Caco-2 (cell line): ENCODE measurements at places on chromosomes 1 and 21. TPM values are rescaled to one million over a fixed set of nuclear protein-coding genes. Genes with fewer than 3 reads are reported as not detected.

- H3K27ac ChIP-seq, result no peak overlapping the region
- peaks cover 24% of the 10 kb centered on the region for H3K4me1 ChIP-seq
- no peak overlapping the region for H3K4me3 ChIP-seq
- peak; percentile 68 for DNase-seq
- H3K27me3 ChIP-seq, result no peaks in the 10 kb centered on the region
- no peaks in the 10 kb centered on the region for H3K36me3 ChIP-seq
These were observed 105.6 kb upstream of the USH2A start for GRCh38 chr1:216528816-216529215.

DNA sequence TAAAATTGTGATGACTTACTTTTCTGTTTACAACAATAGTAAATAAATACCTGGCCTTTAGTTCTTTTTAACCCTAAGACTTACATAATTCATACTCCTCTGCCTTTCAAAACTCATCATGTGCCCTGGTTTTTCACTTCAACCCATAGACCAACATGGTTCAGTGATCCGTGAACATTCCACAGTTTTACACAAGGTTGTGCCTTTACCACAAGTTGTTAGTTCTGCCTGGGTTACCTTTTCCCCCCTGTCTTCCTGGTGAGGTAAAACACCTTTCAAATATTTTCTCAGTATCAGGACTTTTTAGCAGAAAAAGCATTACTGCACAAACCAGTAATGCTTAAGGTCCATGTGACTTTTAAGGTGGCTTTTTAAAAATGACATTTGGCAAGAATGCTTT lies 1466.4 kb downstream of the PLA2G4A start:
- no peaks in the 10 kb centered on the region for H3K36me3 ChIP-seq
- H3K27ac ChIP-seq, result no peak overlapping the region
- DNase-seq, result no peak
- no peaks in the 10 kb centered on the region for H3K4me1 ChIP-seq
- no peaks in the 10 kb centered on the region for H3K27me3 ChIP-seq
- H3K4me3 ChIP-seq, result no peak overlapping the region

LEFTY2 gene
- not detected in 2 replicates for total RNA-seq

FCRL6 gene
- not detected in 2 replicates for total RNA-seq

TMEM125 gene
- 22.8 and 25.9 TPM in 2 replicates for total RNA-seq
